ENCODE measurements at places on chromosomes 1 and 21.

DNA sequence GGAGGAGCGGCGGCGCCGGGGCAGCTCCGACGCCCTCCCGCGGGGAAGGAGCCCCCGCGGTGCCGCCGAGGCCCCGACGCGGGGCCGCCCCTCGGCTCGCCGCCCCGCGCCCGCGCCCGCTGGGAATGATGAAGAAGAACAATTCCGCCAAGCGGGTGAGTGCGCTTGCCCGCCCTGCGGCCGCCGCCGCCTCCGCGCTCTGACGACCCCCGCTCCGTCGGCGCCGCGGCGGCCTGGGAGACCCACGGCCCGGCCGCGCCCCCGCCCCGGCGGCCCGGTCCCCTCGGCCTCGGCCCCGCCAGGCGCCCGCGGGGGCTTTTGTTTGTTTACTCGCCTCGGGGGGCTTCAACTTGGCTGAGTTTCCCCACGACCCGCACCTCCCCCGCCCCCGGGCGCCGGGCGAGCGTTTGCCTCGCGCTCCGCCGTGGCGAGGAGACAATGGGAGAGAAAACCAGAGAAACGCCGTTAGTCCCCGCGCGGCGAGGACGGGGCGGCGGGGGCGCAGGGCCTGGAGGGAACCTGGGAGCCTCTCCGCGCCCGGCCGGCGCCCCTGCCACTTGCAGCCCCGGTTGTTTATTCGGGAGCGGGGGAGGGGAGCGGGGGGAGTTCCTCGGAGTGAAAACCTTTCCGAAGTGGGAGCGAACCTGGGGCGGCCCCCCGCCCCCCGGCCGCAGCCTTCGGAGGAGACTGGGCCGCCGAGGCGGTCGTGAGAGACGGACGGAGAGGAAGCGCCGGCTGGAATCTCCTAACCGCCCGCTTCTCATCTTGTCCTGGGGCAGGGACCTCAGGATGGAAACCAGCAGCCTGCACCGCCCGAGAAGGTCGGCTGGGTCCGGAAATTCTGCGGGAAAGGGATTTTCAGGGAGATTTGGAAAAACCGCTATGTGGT is 661 bp downstream of the PLEKHO1 start:
- no peak for DNase-seq

GRCh38 chr1:233166896-233167295 is 128.6 kb downstream of the PCNX2 start:
- no peak for DNase-seq

DNA sequence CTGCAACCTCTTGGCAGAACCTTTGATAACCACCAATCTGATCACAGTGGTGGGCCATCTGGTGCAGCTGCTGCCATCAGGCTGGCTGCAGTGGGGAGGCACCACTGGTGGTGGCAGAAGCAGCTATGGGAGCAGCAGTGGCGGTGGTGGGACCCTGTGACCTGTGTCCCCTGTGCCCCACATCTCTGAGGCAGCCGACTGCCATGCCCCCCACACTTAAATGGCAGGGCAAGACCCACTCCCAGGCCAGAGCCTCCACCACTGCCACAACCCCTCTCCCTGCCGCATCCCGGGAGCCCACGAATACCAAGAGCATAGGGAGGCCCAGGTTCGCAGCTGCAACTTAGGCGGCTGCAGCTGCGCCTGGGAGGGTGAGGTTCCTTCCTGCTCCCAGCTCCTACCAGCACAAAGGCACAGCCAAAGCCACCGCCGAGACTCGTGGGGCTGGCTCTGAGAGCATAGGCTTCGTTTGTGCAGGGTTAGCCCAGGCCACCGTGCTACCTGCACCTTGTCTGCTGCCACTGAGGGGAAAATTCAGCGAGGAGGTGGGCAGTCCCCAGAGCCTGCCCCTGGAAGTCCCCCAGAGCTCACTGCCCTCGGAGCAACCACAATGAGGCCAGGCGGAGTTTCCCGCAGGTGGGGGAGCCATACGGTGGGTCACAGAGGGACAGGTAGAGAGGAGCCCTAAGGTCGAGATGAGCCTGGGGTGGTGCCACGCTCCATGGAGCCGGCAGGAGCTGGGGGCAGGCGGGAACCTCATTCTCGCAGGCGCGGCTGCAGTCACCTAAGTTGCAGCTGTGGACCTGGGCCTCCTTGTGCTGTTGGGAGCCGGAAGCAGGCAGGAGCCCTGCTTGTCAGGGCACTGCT is 518.7 kb downstream of the RWDD3 start:
- DNase-seq: no peak

DNA sequence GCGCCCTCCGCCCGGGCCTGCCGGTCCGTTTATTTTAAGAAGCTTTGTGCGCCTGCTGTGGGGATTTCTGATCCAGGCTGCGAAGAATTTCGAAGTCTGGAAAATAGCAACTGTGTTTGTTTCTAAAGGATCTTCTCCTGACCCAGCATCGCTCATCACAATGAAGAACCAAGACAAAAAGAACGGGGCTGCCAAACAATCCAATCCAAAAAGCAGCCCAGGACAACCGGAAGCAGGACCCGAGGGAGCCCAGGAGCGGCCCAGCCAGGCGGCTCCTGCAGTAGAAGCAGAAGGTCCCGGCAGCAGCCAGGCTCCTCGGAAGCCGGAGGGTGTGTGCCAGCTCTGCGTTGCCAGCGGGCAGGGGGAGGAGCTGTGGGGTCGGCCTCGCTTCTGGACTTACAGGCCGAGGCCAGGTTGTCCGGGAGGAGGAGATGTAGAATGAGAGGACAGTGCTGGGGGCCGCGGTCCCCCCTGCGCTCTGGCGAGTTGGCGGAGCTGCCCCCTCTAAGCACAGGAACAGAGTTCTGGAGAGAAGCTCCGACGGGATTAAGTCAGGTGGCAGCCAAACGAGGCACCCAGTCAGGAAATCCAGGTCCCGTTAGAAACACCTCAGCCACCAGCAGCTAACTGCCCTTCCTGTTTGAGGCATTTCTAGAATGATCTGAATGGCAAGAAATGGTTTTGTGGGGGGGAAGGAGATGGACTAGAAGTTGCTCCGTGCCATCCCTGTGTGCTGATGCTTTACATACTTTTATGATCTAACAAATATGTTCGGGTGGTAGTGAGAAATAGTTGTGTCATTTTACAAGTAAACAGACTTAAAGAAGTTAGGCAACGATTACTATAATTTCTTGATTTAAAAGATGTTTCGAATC is 948 bp downstream of the TXLNA start:
- DNase-seq: no peak

- DNase-seq: no peak
Measured at GRCh38 chr1:162985816-162986435, 83.2 kb upstream of the RGS4 start.

- no peak for DNase-seq
Measured at GRCh38 chr1:94953746-94954145, 26.8 kb upstream of the CNN3 start.

DNA sequence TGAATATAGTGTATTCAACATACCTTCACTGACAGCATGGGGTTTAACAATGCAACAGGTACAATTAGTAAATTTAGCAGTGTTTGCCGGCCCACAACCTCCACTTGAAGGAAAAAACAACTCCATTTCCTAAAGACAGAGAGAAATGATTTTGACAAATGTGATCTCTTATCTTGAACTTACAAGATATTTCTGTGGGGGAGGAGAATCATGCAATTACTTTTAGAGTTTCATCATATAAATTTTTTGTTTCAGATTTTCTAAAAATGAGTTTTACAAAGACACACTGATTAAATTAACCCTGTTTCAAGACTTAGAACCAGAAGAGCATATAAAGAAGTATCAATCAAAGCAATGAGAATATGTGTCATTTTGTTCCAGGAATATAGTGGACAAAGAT is 80.3 kb downstream of the NME7 start:
- DNase-seq: no peak

GRCh38 chr1:224882264-224882663 is 47.2 kb upstream of the DNAH14 start:
- no peak for DNase-seq

DNA sequence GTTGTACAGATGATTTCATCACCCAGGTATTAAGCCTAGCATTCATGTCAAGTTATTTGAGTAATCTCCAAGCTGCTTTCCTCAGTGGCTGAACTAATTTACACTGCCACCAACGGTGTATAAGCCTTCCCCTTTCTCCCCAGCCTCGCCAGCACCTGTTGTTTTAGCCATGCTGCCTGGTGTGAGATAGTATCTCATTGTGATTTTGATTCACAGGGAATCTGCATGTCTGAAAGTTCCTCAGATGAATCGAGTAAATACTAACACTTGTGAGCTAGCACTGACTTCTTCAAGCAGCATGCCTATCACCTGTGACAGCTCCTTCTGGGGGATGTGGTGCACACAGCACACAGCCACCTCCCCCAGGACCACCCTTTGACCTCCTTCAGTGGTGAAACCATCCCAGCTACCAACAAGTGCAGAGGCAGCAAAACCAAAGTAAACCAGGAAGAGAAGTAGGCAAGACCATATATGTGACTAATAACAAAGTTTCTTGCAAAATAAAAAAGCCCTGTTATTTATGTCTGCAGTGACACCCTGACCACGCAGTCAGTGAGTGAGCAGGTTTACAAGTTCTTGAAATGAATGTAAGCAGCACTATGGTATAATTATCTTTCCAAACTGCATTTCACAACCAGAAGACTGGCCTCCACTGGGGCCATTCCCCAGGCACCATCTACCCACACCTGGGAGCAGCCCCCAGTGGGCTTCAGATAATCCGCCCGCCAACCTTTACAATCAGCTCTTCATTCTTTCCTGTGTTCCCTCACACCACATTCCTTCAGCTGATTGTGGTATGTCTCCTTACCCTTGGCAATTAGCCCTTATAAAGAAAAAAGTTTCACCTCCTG is 173.8 kb downstream of the ETS2 start:
- DNase-seq: no peak

GRCh38 chr1:214352838-214353237 is 71.9 kb downstream of the SMYD2 start:
- no peak for DNase-seq

DNA sequence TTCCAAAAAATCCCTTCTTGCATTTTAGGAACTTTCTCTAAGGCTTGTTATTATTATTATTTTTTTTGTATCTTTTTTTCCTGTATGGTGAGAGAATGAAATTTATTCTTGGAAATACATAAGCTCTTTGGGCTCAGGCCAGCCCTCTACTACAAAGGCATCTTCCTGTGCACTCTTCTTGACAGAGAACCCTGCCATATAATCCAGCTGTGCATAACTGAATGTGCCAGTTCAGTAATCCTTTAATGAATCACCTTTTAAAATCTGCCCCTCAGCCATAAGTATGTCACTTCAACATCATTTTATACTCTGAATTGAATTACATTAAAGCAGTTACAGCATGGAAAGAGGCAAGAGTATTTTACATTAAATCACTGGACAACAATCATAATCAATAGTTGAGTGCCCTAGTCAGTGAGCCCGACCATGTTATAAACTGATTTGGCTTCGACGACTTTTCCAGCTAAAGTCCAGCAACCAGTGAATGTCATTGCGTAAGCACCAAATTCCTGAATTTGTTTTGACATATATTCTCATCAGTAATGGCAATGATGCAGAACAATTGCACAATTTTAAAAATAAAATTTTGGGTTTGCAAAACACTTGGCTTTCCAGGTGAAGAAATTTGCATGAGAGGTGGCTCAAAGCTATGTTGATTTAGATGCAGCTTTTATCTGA is 59.2 kb upstream of the KCNK2 start:
- no peak for DNase-seq

DNA sequence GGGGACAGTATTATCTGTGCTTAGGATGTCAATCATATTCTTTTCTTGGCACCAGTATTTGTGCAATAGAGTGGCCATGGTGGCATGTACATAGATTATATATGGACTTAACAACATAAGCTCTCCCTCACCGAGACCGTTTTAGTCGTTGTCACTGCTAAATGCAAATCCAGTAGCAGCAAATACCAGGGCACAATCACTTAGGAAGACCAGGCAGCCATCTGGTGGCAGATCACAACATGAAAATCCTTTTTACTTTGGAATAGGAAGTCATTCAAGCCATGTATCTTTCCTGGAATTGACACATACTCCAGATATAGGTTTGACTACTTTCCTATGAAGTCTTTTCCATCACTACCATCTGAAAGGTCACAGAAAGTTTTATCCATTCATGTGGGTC is 53.2 kb upstream of the C1orf87 start:
- DNase-seq: no peak

GRCh38 chr1:58006421-58007046 is 540.0 kb downstream of the OMA1 start:
- no peak for DNase-seq

- no peak for DNase-seq
Measured at GRCh38 chr1:164337394-164337793, 221.6 kb upstream of the PBX1 start.

- no peak for DNase-seq
Measured at GRCh38 chr1:20660847-20661206, 342 bp downstream of the DDOST start.

GRCh38 chr21:44686843-44687561 is 5.0 kb upstream of the KRTAP12-1 start:
- DNase-seq: no peak

DNA sequence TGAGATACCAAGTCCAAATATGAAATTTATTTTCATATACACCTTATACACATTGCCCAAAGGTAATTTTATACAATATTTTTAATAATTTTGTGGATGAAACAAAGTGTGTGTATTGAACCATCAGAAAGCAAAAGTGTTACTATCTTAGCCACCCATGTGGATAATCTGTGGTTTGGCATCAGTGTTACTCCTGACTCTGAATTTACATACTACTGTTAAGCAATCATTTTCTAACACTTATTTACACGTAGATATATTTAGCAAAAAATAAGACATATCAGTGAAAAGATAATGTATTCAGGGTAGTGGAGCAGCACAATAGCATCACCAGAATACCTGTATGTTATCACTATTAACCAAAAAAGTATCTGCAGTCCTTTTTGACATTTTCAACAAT is 23.8 kb downstream of the DENND2D start:
- DNase-seq: no peak

DNA sequence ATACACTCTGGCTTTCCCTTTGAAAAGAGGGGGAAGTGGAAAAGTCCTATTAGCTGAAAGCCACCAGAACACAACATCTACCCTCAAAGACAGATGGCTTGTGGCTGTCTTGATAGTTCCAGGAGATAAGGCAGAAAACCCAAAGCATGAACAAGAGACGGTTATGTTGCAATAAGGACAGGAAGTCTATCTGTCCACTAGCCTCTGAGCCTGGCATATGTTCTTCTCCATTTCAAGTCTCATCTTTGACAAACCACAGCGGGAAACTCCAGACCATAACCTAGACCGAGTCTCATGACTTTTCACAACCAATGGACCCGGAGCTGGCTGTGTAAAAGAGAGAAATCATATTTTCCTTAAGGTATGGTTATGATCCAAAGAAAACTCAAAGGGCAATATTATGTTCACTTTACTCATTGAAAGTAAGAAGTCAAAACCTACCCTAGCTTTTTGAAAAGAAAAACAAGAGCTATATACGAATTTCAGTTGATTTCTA is 33.8 kb downstream of the DUSP10 start:
- no peak for DNase-seq

DNA sequence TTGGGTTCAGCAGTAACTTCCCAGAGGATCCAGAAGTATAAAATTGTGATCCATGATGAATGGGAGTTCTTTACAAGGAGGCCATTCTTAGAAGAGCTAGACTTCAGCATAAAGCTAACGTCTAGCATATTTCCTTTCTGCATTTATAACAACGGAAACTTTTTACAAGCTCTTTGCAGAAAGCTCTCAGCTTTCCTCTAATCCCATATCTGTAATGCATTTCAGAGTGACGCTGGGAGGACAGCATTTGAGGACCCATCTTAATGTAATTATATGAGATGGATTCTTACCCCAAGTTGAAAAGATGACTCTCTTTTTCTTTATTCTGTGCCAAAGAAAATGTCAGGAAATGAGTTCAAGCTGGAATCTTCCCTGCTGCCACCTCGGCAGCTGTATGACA is 132.0 kb upstream of the CACHD1 start:
- no peak for DNase-seq

Measured in HCT116 (cell line).